B cell (primary cell): ENCODE measurements at places on chromosomes 11 and 22. TPM values are rescaled to one million over a fixed set of nuclear protein-coding genes. Genes with fewer than 3 reads are reported as not detected.
A peak's percentile ranks its signal among the peaks of the same experiment; 100 is the strongest.

GRCh38 chr11:45927684-45928413, 5.4 kb downstream of the LARGE2 start:
- peak; percentile 7 for DNase-seq

DNA sequence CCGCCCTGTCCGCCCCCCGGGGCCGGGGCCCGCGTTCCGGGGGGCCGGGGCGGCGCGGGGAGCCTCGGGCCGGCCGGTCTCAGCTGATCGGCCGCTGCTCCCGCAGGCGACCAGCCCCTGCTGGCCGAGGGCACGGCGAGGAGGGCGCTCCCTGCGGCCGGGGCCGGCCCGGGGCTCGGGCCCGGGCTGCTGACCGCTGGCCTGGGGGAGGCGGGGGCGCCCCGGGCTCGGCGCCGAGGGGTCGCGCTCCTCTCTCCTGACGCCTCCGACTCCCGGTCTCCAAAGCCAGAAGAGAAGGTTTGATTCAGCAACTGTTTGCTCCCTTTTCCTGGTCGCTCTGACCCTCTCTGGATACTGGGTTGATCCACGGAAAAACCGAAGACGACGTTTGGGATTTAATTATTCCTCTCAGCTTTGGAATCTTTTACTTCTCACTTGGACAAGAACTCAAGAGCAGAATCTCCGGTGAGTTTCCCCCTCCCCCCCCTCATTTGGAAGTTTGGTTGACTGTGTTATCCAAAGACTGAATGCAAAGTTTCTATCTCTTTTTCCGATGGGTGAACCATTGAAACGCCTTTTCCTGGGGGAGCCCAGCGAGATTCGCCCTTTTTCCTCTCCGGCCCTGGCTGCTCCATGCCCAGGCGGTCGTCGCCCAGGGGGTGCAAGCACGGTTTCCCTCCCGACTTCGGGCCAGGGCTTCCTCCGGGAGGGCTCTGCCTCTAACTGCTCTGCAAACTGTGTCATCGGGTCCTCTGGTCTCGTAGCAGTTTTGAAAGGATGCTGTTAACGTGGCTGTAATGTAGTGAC, 725 bp downstream of the KDM2A start:
- DNase-seq: peak; percentile 43

- DNase-seq: no peak
These were observed 92.0 kb upstream of the ISX start for GRCh38 chr22:34973926-34974325.

- no peak for DNase-seq
These were observed 56.9 kb downstream of the MICAL2 start for GRCh38 chr11:12167061-12168000.

GRCh38 chr11:111428113-111428876, 49.2 kb upstream of the POU2AF1 start:
- no peak for DNase-seq

DNA sequence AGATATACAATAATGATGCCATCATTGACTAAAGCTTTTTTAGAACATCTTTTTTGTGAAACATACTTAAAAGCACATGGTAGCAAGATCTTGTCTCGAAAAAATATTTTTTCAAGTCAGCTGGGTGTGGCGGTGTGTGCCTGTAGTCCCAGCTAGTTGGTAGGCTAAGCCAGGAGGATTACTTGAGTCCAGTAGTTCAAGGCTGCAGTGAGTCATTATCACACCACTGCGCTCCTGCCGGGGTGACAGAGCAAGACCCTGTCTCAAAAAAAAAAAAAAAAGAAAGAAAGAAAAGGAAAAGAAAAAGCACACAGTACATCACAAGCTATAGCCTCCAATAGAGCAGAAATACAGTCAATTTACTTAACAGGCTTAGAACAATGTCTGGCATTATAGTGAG, 37.0 kb downstream of the ENTHD1 start:
- no peak for DNase-seq

DNA sequence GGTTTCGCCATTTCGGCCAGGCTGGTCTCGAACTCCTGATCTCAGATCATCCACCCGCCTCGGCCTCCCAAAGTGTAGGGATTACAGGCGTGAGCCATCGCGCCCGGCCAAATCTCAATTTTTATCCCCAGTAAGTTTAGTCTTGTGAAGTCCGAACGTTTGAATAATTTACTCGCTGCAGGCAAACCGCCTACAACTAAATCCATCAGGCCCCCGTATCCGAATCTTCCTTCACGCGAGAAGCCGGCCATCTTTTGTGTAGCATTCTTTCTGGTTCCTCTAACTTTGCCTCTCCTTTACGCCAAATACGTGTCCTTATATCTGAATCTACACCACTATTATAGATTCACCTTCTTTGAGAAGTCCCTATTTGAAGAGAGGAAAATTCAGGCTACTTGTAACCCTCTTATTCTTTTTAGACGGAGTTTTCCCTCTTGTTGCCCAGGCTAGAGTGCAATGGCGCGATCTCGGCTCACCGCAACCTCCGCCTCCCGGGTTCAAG, 581 bp upstream of the EIF3L start:
- peak; percentile 59 for DNase-seq

- DNase-seq: no peak
These were observed 2.3 kb downstream of the MN1 start for GRCh38 chr22:27799015-27799826.

- DNase-seq: no peak
These were observed 35.3 kb upstream of the GNB1L start for GRCh38 chr22:19889951-19890350.

DNA sequence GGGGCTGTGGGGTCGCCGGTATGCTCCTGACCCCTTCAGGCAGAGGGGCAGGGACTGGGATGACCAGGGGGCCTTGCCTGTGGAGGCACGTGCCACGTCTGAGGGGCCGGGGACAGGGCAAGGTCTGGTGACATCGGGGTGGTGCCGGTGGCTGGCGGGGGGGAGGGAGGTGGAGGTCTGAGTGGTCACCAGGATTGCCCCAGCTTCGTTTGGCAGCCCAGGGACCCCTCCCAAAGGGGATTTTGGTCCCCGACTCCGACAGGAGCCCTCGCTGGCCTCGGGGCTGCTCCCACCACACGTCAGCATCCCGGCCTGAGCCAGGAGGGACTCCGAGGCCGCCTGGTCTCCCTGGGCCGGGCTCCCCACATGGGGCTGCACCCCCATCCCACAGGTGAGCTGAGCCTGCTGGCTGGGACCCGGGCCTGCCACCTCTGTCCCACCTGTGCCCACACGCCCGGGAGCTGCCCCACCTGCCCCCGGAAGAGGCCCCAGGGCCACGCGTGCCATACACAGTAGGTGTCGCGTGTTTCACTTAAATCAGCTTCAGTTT, 1.1 kb upstream of the MUC6 start:
- DNase-seq: no peak

DNA sequence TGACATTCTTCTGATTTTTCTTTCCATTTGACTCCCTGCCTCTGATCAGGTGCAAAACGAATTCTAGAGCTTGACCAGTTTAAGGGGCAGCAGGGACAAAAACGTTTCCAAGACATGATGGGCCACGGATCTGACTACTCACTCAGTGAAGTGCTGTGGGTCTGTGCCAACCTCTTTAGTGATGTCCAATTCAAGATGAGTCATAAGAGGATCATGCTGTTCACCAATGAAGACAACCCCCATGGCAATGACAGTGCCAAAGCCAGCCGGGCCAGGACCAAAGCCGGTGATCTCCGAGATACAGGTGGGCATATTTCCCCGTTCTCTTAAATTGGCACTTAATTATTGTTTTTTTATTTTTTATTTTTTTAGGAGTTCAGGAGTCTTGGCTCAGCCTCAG, 15.4 kb downstream of the XRCC6 start:
- DNase-seq: no peak

DNA sequence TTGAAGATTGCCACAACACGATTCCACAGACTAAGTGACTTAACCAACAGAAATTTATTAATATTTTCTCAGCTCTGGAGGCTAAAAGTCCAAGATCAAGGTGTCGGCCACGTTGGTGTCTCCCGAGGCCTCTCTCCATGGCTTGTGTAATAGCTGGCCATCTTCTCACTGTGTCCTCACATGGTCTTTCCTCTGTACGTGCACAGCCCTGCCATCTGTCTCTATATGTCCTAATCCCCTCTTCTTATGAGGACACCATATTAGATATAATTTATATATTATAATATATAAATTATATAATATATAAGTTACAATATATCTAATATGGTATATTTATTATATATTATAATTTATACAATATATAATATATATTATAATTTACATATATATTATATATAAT, 25.1 kb upstream of the SCGB1A1 start:
- no peak for DNase-seq

- no peak for DNase-seq
These were observed 103.1 kb downstream of the TSPAN18 start for GRCh38 chr11:44829838-44830237.

DNA sequence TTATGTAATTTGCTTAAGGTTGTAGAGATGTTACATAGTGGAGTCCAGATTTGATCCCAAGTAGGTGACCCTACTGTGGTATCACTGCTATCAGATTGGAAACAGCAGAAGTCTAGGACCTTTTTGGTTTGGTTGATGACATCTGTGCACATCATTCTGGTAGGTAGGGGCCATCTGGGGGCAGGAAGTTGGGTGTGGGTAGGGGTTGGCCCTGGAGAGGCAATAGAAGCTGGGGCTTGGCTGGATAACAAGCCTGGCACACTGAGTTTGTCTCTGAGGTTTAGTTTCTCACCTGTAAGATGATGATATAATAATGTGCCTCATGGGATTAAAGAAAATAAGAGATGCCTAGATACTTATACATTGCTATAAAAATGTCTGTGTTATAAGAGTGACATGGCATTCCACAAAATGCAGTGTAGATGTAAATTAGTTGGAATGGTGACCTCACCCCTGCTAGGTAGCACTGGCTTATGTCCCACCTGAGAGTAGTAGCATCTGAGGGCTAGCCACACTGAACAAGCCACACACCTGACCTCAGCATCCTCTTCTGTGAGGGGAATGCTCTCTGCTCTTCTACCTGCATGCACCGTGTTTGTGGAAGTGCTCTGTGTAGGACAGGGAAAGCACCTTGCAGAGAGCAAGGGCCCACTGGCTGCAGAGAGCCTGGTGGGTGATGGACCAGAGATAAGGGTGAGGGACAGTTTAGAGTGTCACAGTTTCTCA, 36.9 kb downstream of the PTPRJ start:
- peak; percentile 16 for DNase-seq

DNA sequence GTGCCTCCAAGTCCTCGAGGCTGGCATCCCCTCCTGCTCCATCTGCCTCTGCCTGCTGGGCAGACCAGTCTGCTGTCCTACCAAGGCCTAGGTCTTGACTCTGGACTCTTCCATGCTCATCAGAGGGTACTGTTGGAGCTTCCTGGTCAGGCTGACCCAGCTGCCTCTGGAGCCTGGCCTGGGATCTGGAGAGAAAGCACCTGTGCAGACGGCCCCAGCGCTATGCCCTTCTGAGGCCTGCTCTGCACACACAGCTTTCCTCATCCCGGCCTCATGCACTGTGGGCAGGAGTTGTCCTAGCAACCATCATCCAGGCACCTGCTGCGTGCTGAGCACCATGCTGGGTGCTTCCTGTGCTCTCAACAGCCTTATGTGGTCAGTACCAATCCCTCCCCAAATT, 70.8 kb downstream of the CDKN1C start:
- DNase-seq: no peak

GRCh38 chr11:101509922-101510321, 73.9 kb downstream of the TRPC6 start:
- no peak for DNase-seq

- no peak for DNase-seq
These were observed 20.9 kb downstream of the OOSP3 start for GRCh38 chr11:59899532-59899931.

DNA sequence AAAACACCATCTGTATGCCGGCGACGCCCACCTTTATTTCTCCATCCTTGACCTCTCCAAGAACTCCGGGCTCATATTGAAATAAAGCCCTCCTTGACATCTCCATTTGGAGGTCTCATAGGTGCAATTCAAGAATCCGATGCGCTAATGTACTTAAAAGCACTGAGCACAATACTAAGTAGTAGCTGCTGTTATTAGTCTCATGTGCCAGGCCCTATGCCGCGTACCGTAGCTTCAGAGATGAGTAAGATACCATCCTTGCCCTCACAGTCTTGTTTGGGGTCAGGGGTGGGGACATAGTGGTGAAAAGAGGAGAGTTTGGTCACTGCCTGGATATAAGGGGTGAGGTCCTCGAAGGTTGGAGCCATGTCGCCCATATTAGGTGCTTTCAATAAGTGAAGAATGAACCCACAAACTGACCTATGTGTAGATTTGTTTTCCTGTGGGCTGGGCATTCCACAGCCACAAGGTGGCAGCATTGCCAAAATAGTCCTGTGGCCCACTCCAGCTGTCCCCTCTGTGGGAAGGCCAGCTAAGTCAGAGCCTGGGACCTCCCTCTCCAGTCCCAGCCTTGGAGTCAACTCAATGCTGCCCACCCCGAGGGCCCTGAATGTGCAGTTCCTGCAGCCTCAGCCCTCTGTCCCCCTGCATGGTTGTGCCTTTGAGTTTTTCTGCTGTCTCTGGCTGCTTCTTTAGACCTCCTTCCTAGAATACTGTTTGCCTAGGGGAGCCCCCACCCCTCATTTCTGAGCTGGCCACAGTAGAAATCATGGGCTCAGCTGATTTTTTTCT, 6.5 kb downstream of the DCPS start:
- DNase-seq: peak; percentile 56

DNA sequence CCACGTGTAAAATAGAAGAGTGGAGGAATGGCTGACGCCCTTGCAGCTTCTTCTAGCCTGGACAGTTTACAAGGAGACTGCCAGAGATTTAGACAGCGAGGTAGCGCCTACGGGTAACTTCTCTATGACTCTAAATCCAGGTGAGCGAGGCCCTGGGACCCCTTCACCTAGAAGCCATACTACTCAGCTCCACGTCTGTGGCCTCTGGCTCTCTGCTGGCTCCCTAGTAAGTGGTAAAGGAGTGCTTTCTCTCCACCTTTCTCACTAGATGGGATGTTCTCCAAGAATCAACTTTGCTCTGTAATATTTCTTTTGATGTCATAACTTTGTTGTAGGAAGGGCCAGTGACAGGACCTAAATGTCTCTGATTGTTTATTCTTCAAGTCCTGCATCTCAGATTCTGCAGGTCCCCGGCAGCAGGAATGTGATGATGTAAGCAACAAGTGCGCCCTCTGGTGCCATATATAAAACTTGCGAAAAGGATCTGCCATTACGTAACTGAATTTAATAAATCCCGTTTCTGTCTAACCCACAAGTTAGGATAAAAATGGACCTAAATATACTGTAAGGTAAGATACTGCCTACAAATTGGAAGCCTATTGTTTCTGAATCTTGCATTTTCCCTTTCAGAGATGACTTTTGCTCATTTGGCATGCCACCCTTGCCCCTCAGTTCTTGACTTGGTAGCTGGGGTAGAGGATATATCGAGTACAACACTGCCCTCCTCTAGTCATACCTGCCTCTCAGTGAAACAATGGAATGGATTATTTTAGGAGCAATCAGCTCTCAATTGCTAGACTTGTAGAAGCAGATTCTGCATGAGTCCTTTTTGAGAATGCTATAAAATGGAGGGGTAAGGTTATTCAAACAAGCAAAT, 11.0 kb upstream of the PTPN5 start:
- DNase-seq: peak; percentile 47

The RTN4R gene
- 0.42 and 0.51 TPM in 2 replicates for total RNA-seq

The MS4A15 gene
- not detected in 2 replicates for total RNA-seq

The GAB2 gene
- total RNA-seq: 85.9 and 89.9 TPM in 2 replicates

The CBLIF gene
- not detected in 2 replicates for total RNA-seq

The CFAP300 gene
- total RNA-seq: not detected in 2 replicates

The B3GAT1 gene
- total RNA-seq: not detected in 2 replicates
